ENCODE measurements at places on chromosomes 1 and 21.

- DNase-seq, result no peak
Observed at GRCh38 chr1:217569021-217569420, 61.9 kb downstream of the GPATCH2 start.

DNA sequence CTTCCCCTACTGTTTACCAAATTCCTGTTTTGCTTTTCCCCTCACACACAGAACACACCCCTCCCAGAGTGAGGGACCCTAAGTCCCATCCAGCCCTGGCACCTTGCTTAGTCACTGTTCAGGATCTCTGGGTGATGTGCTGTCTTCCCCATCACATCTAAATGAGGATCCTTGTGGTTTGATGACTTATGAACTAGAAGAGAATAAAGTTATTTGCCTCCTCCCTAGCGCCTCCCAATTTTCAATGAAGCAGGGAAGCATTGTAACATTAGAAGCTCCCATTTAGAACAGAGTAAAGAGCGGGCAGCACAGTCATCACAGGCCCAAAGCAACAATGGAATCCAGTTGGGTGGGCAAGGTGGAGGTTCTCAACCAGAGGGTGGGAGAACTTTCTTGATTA, 27.0 kb downstream of the DISC1 start:
- DNase-seq, result no peak

DNA sequence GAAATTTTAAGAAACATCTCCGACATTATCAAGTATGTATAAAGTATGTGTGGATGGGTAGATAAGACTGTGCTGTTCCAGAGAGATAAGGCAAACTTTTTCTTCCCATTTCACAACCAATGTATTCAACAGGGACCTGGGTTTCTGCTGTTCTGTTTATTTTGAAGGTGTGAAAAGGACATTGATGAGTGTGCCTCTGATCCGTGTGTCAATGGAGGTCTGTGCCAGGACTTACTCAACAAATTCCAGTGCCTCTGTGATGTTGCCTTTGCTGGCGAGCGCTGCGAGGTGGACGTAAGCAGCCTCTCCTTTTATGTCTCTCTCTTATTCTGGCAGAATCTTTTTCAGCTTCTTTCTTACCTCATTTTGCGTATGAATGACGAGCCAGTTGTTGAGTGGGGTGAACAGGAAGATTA, 174.0 kb downstream of the CRB1 start:
- no peak for DNase-seq

DNA sequence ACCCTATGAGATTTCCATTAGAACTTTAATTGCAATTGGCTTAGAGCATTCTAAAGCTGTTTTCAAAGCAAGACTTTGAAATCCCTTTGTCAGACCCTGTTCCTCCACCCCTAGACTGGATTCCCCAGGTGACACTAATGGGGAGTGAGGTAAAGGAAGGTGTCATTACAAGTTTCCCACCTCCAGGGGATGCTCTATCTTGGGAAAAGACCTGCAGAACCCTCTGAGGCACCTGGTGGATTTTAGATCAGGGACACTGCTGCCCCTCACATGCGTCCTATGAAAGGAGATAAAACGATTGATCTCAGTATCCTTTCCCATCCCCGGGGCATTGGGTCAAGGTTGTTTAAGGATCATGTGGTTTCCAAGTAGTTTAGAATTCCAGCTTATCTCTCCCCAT, 80.3 kb upstream of the RGS4 start:
- no peak for DNase-seq

GRCh38 chr1:84877592-84877991, 15.4 kb downstream of the LPAR3 start:
- no peak for DNase-seq

- DNase-seq, result no peak
Observed at GRCh38 chr1:201544710-201545109, 5.8 kb downstream of the NAV1 start.

DNA sequence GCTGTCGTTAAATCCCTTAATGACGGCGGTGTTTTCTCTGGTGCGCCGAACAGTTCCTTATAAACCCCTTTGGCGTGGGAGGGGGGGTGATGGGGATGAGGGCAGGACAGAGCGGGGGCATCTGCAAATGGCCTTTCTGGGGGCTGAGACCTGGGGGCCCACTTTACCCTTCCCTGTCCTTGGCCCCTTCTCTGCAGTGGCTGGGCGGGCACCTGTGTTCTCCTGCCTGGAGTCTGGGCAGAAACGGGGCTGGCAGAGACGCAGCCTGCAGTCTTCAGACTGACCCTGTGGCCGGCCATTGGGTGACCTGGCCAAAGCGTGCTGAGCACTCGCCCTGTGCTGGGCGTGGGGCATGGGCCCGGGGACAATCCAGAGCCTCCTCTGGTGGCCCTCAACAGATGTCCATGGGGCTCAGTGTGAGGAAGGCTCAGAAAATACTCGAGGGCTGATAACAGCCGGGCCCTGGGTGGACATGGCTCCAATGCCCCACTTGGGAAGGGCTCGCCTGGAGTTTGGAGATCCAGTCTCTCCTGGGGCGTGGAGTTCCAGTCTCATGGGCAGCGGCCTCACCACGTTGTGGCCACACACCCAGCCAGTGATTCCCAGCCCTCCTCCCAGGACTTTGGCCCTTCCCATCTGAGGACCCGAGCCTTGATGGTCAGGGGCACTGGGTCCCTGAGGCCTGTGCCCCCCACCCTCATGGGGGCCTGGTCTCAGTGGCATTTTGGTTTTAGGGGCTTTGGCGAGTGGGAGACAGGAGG, 50.8 kb upstream of the ACTRT2 start:
- DNase-seq, result no peak

DNA sequence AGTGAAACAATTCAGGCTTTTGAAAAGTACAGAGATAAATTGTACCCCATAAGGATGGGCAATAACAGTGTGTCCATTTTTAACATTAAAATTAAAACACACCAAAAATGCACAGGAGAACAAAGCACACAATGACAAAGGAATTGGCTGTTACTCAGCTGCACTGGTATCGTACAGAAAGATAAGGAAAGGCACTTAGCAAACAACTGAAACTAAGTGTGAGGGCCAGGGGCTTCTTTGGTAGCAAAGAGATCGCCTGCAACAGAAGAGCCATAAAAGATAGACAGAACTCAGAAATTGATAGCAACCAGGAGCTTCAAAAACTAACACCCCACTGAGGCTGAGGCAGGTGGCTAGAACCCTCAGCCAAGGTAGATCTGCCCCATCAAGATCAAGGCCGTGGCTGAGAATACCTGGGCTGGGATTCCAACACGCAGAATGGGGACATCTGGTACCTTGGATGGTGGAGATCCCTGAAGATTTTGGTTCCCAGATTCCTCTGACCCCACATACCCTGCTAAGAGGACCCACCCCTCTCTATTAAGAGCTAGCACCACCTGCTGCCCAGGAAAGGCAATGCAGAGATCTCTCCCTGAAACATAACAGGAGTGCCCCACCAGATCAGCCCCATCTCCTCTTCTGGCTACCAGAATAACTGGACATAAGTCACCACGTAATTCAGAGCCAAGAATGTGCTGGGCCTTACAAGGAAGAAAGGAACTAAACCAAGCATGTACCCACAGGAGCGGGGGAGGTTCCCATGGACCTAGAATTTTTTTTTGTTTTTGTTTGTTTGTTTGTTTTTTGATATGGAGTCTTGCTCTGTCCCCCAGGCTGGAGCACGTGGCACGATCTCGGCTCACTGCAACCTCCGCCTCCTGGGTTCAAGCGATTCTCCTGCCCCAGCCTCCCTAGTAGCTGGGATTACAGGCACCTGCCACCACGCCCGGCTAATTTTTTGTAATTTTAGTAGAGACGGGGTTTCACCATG, 16.2 kb downstream of the PLEKHO1 start:
- no peak for DNase-seq

- DNase-seq, result no peak
Observed at GRCh38 chr21:21968810-21969209, 970.6 kb downstream of the NCAM2 start.

GRCh38 chr1:11806307-11806936, 431 bp downstream of the CLCN6 start:
- peak; percentile 59 for DNase-seq

GRCh38 chr1:32172621-32173245, 6.7 kb upstream of the TXLNA start:
- no peak for DNase-seq

GRCh38 chr1:226898246-226898645, 27.8 kb downstream of the PSEN2 start:
- no peak for DNase-seq

DNA sequence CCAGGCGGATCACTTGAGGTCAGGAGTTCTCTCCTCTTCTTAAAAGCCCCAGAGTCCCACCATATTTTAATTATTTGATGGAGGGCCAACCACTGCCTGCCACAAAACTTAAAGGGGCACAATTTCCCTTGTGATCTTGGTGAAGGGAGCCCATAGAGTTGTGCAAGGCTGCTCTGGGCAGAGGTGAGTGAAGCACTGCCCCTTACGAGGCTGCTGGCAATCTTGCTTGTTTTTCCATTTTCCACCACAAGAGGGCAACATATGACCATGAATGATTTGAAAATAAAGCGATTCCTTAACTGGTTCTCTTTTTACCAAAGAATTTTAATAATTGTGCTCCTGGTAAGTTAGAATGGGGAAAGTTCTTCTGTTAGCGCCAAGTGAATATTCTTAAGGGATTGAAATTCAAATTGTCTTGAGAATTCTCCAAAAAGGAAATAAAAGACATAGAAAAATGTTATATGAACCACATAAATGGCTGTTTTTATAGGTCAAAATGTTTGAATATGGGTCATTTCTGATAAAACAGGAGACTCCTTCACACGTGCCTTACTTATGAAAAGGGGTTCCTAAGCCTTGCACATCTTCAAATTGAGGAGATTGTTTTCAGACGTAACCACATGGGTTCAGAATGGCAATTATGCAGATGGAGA, 22.7 kb downstream of the PGM1 start:
- DNase-seq, result peak; percentile 77

DNA sequence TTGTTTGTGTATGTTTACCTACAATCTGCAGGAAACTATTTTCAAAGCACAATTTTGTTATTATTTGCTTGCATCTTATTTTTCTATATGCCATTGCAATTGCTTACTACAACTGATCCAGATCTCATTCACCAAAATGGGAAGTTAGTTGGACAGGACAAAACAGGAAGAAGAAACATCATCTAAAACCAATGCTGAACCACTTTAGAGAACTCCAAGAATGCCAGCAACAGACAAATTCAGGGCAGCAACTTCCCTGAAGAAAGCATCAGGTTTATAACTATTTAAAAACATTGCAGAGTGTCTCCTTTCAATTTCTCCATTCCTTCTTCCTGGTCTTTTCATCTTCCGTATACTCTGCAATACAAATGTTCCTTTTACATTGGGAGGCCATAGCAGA, 82.4 kb upstream of the SMYD2 start:
- no peak for DNase-seq

- peak; percentile 68 for DNase-seq
Observed at GRCh38 chr1:26786437-26787380, 1.0 kb upstream of the PIGV start.

- DNase-seq, result no peak
Observed at GRCh38 chr1:43313771-43314170, 13.0 kb downstream of the TIE1 start.

GRCh38 chr1:40931601-40932000, 47.9 kb upstream of the CTPS1 start:
- no peak for DNase-seq

DNA sequence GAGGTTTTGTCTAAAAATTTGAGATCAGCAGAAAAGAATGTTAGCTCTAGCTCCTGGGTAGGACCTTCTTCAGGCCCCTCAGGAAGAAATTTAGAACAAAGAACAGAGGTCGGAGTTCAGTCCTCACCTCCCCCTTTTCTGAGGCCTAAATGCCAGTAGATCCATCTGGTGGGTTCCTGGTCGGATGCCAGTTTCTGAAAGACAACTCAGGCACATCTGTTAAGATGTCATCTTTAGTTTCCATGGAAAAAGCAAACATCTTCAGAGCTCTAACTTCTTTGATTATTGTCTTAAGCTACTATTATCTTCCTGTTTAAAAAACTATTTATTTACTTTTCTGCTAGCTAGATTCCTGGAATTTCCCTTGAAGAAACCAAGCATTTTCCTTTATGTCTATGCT, 37.1 kb upstream of the USP25 start:
- DNase-seq, result no peak

DNA sequence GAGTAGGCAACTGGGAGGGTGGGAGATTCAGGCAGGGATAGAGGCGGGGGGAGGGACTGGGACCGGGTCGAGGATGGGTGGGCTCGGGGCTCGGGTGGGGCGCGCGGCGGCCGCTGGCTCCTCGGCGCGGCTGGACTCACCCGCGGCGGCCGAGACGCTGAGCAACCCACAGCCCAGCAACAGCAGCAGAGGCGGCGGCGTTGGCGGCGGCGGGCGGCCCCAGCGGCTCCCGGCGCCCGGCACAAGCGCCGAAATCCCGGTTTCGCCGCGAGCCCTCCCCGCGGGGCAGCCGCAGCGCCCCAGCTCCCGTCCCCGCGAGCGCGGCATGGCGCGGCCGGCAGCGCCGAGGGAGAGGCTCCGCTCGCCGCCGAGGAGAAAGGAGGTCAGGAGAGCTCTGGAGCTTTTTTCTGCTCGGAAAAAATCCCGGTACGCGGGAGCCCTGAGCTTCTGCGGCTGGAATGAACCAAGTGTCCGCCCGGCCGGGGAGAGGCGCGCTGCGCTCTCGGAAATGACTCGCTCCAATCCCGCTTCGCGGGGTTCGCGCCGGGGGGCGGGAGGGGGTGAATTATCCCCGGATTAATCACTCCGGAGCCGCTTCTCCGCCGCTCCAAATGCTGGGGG, at the start of gene CSMD2:
CSMD2 (minus strand) TSS at position 460 of the 621 bp plus-strand sequence; CDS start at position 327, 133 bp downstream.
- DNase-seq, result peak; percentile 81

DNA sequence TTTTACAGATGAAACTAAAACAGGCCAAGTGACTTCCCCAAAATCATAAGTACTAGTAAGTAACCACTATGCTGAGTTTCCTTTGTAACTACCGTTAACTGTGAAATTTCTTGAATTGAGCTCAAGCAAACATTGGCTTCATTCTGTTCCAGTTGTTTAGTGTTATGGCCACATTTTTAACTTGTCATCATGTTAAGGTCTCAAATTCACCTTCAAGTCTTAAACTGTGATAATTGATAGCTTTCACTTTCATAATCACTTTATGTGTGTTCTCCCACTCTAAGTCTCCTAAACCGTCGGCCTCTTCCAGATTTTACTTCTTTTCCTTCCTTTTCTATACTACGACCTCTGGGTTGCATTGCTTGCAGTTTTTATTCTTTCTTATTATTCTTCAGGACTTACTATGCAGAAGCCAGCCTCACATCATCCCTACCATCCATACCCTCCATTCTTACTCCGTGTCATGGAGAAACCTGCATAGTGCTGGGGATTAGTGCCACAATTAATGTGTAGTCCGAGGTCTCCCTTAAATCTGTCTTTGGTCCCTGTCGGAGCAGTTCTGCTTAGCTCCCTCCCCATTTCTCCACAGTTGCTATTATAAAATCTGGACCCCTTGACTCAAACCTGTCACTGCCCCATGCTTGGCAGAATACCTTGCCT, 5.8 kb downstream of the KIF1B start:
- DNase-seq, result no peak

- no peak for DNase-seq
Observed at GRCh38 chr1:160221089-160221488, 15.9 kb downstream of the PEA15 start.

- DNase-seq, result no peak
Observed at GRCh38 chr1:212982430-212983152, 32.2 kb downstream of the VASH2 start.

DNA sequence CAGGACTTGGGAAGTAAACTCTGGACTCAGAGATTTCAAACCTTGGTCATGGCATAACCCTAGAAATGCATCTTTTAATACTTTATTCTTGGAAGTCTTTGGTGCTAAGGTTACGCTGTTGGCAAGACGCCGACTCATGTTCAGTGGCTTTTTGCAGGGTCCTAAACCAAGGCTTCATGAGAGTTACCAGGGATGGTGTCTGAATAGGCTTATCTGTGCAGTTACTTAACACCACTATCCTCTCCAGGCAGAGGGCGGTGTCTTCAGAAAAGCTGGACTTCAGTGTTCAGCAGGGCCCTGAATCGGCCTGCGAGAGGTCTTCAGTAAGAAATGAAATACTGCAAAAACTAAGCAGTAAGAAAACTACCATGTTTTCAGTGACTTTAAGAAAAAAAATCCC, 58.3 kb downstream of the SIM2 start:
- DNase-seq, result peak; percentile 66
